ENCODE measurements at places on chromosomes 6 and 20.
A peak's percentile ranks its signal among the peaks of the same experiment; 100 is the strongest.

- DNase-seq, result no peak
Observed at GRCh38 chr6:117534974-117535373, 52.5 kb downstream of the DCBLD1 start.

DNA sequence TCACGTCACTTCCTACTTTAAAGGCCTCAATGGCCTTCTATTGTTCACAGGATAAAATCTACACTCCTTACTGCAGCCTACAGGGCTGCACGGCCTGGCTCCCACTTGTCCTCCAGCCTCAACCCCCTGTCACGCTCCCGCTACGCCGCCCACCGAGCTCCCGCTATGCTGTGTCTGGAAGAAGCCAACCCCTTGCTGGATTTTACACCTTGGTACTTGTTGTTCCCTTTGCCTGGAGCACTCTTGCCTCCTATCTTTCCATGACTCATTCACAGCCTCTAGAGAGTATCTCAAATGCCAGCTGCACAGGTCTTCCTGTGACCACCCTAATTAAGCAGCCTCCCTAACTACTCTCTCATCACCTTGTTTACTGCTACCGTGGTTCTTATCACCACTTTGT is 259.9 kb downstream of the PRKN start:
- DNase-seq, result no peak

DNA sequence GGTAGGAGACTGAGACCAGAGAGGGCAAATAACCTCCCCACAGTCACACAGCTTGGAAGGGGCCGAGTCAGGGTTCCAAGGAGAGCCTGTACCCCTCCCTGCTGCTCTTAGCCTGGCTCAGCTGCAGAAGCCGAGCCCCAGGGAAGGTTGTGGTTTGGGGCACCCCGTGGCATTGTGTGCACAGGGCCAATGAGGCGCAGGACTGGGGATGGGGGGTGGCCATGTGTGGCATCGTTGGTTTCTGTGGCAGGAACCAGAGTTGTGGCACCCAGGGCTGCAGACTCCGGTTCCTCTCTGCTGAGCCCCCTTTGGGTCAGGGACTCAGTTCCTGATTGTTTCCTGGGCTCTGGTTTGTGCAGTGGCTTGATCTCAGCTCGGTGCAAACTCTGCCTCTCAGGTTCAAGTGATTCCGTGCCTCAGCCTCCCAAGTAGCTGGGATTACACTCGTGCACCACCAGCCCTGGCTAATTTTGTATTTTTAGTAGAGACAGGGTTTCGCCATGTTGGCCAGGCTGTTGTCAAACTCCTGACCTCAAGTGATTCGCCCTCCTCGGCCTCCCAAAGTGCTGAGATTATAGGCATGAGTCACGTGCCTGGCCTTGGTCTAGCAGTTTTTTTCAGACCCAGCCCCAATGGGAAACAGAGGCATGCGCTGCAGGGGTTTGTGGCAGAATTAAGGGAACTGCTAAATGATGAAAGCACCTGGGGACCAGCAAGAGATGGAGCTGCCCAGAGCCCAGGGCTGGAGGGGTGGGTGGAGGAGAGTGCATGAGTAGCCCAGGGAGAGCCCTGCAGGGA is 221.0 kb upstream of the SULF2 start:
- DNase-seq, result peak; percentile 88

DNA sequence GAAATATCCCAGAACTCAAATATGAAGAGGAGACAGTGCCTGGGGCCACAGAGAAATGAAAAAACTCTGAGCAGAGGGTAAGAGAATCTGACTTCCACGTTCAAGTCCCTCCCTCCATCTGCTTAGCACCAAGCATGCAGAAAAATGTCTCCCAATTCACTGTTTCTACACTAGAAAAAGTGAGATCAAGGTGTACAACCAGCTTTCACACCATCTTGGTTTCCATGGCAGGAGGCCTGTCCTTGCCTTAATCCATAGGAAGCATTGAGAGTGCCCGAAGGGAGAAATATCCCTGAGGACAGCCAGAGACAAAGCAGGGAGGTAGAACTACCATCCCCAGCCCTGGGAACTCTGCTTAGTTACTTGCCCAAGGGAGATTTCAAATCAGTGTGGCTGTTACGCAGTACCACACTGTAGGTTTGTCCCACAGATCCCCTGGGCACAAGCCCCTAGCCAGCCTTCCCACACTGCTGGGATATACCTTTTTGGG is 82.9 kb downstream of the SCML4 start:
- DNase-seq, result no peak

- DNase-seq, result peak; percentile 51
Observed at GRCh38 chr20:62953839-62954703, 1.6 kb downstream of the SLC17A9 start.

DNA sequence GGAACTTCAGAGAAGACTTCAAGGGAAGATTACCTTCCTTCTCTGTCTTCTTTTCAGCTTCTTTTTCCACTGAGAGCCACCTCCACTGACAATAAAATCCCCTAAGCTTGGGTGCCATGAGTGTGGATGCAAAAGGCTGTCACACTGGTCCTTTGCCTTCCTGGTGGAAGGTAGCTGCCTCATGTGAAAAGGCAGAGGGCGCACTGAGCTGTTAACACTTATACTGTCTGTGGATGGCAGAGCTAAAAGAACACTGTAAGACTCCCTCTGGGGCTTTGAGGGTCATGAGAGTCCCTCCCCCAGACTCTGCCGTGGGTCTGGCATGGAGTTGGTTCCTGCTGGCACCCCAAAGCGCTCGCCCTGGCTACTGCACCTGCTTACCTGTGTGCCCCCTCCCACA is 536.7 kb upstream of the IMPG1 start:
- no peak for DNase-seq

DNA sequence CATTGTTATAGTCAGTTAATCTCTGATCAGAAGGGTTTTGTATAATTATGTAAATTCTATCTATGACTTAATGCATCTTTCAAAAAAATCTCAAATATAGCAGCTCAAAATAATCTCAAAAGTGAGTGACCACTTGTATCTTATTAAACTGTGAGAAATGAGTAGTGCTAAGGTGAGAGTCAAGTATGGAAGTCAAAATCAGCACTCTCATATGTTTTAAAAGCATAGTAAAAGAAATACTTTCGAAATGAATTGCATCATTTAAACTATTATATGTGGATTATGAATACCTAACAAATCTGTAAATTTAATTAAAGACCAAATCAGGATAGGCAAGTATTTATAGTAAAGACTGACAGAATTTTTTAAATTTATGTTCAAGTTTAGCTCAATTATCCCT is 645.6 kb downstream of the PHF3 start:
- no peak for DNase-seq

GRCh38 chr6:161891542-161891941 is 617.7 kb upstream of the AGPAT4 start:
- no peak for DNase-seq

GRCh38 chr20:14488756-14489479 is 151.5 kb upstream of the FLRT3 start:
- DNase-seq, result no peak
